ENCODE measurements at places on chromosomes 2 and 18.

GRCh38 chr2:157936406-157936805, 60.3 kb upstream of the ACVR1 start:
- no peak for DNase-seq

GRCh38 chr2:216837740-216838139, 22.1 kb downstream of the TNP1 start:
- DNase-seq = no peak

DNA sequence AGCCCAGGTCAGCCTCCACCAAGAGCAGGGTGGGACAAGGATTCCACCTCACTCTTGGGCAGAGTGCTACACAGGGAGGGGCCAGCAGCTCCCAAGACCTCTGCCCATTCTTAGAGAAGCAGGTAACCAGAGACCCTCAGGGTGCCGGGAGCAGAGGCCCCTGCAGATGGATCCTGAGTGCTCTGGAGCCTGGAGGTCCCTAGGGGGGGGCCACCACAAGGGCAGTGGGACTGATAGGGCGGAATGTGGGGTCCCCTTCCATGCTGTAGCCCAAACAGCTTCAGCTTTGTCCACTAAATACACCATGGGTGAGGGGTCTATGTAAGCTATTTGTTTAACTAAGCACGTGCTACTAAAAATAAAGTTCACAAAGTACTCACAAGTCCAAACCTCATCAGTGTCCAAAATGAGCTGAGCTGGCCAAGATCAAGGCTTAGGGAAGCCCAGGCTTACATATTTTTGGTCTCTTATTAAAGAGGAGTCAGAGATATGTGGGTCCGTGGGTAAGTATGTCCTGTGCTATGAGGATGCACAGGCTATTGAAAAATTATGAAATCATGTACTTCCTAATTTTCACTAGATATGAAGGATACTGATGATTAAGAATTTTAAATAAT, 21.5 kb upstream of the GPC1 start:
- no peak for DNase-seq

DNA sequence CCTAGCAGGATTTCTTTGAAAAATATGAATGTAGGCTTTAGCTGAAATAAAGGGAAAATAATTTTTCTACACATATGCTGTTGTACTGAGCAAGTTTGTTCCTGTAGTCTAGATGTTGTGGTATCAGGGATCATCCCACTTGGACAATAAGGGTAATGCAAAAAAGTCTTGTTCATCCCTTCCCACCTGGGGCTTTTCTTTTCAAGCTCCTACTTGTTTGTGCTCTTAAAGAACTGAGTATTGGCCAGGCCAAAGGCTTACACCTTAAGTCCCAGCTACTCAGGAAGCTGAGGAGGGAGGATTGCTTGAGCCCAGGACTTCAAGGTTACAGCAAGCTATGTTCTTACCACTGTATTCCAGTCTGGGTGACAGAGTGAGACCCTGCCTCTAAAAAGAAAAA, 35.5 kb downstream of the ZC3H6 start:
- no peak for DNase-seq

DNA sequence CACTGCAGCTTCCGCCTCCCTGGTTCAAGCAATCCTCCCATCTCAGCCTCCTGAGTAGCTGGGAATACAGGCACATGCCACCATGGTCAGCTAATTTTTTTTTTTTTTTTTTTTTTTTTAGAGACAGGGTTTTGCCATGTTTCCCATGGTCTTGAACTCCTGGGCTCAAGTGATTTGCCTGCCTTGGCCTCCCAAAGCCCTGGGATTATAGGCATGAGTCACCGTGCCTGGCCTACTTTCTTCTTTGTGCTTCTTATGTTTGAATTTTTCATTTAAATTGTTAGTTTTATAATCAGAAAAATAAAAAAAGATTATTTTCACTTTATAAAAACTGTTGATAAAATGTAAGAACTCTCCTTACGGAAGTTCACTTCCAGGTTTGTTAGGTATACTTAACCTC, 101.5 kb upstream of the LPIN2 start:
- DNase-seq = no peak

- DNase-seq = no peak
Observed at GRCh38 chr18:50820901-50821520, 1.2 kb upstream of the MRO start.

GRCh38 chr2:188902901-188903491, 71.2 kb upstream of the COL3A1 start:
- no peak for DNase-seq

DNA sequence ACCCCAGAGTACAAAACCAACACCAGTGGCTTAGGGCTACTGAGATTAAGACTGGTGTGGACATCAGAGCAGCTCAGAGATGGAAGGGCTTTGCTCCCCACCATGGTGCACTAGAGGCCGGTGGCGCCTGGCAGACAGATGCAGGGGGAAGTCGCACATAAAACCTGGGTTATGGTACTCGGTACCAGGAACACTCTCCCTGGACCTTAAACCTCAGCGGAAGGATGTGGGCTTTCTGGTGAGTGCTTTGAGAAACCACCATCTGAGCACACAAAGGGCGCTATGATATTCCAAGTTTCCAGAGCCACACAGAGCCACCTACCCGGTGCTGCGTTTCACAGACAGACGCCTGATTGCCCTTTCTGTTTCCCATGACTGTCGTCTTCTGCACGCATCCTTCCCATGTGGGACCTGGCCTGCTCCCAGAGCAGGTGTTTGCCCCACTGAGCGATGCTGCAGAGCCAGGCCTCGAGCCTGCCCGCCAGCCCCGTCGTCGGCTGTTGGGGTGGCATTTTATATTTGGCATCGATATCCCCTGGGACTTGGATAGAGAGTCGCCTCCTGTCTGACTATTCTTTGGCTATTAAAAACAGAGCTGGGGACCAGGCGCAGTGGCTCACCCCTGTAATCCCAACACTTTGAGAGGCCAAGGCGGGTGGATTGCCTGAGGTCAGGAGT, 89.5 kb upstream of the ODC1 start:
- no peak for DNase-seq

- no peak for DNase-seq
Observed at GRCh38 chr2:154226931-154227330, 355.2 kb downstream of the GALNT13 start.

DNA sequence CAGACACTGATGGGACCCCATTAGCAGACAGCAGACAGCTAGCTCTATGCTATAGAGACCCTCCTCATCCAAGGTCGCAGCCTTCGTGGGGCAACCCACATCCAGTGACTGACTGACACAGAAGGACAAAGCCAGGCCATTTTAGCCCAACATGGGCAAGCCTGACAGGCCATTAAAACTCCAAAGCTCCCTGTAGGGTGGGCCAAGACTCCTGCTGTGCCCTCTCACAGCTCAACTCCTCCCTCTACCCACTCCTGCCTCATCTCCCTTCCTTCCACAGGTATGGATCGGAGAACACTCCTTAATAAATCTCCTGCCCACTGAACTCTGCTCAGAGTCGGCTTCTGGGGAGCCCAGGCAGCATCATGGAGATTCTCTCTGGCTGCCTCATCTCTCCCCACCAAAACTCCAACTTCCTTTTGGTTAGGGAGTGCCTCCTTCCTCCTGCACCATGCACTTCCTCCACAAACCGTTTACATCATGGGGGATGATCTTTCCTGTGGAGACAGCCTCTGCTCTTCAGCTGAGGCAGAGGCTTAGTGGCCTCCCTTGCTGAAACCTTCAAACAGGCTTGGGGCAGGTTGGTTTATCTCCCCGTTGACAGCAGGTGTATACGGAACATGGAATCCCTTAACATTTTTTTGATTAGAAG, 86.5 kb downstream of the ACTR3 start:
- no peak for DNase-seq

- no peak for DNase-seq
Observed at GRCh38 chr2:117126656-117127055, 687.8 kb upstream of the DDX18 start.

GRCh38 chr2:221312634-221313033, 259.5 kb downstream of the EPHA4 start:
- no peak for DNase-seq

DNA sequence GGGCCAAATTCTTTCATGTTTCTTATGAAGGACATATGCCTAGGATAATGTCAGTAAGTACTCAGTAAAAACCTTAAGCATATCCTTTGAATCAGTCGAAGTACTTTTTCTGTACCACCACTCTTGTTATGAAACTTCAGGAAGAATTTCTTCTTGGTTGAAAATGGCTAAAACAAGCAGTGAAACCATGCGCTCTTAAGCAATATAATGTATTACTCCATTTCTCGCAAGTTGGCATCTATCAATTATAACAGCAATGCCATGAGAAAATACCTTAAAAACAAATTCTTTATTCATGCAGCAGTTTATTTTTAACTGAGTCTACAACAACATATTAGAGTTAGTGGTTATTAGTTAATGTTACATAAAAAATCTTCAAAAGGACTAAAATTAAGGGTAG, 41.0 kb downstream of the SLC66A3 start:
- no peak for DNase-seq

- no peak for DNase-seq
Observed at GRCh38 chr2:183892315-183892941, 705.9 kb upstream of the ZNF804A start.

DNA sequence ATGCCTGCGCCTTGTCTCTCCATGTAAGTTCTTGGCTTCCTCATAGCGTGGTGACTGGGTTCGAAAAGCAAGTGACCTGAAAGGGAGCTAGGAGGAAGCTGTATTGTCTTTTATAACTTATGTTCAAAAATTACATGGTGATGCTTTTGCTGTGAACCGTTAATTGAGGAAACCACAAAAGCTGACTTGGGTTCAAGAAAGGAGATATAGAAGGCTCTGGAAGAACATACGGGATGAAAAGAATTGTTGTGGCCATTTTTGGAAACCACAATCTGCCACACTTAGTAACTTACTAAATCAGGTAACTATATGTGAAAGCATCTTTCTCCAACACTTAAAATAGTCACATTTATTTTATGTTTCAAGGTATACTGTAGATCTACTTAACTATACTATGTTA, 177.0 kb upstream of the RBMS1 start:
- DNase-seq = no peak

DNA sequence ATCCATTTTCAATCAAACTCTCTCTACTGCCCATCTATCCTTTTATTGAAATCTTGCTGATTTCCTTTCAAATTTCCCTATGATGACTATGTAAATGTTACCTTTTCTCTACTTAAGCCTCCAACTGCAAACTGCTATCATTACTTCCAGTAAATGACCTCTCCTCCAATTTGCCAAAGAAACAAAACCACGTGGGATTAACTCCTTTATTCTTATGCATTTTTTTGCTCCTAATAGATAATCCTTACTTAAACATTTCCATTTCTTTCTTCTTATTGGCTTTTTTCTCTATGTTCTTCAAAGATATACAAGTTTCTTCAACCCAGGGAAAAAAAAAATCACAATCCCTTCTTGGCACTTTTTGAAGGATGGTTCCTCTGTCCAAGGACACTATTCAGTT, 61.2 kb downstream of the CCDC88A start:
- no peak for DNase-seq

DNA sequence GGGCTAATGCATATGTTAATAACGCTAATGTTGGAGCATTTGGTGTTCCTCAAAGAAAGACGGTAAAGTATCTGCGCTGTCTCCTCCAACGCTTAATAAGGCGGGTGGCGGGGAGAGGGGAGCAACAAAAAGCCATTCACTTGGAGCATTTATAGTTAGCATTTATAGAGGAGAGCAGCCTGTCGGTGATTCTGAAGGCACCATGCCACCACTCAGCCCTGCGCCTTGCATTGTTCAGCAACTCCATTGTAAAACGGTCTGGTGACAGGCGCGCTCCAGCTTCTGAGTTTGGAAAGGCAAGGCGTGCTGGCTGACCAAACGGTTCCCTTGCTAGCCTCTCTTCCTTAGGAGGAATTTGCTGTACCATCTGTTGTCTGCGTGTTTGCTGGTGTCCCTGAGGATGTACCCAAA, 83.9 kb downstream of the LYPD1 start:
- no peak for DNase-seq

GRCh38 chr2:27790796-27791195, 19.3 kb downstream of the MRPL33 start:
- DNase-seq = no peak

- no peak for DNase-seq
Observed at GRCh38 chr2:149084924-149085795, 46.7 kb downstream of the LYPD6B start.

- DNase-seq = no peak
Observed at GRCh38 chr2:20381457-20381856, 30.8 kb upstream of the PUM2 start.

DNA sequence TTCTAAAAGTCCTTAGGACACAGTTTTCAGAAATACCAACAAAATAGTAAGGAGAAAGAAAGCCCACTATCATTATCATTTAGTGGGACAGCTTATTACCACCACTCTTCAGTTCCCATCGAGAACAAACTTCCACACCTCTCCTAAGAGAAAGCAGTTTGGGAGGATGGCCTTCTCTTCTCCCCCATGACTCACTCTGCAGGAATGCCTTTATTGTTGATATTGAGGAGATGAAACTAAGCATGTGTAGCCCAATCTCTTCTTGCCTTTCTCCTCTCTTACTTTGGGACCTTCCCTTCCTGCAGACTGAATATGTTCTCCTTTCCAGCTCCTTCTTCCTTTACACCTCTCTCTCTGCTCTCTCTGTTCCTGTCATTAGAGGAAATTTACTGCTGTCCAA, 30.0 kb upstream of the ERMN start:
- no peak for DNase-seq

GRCh38 chr2:28633204-28633603, 118.4 kb upstream of the PPP1CB start:
- no peak for DNase-seq

GRCh38 chr18:46046688-46047087, 25.4 kb downstream of the PSTPIP2 start:
- no peak for DNase-seq
